ENCODE measurements at places on chromosomes 1 and 21. TPM values are rescaled to one million over a fixed set of nuclear protein-coding genes. Genes with fewer than 3 reads are reported as not detected.

WNT3A gene
- total RNA-seq = not detected

GRCh38 chr1:230069796-230070195 is 2.8 kb downstream of the GALNT2 start:
- peak; percentile 28 for DNase-seq

NLRP3 gene
- 3.8 TPM for total RNA-seq

DNA sequence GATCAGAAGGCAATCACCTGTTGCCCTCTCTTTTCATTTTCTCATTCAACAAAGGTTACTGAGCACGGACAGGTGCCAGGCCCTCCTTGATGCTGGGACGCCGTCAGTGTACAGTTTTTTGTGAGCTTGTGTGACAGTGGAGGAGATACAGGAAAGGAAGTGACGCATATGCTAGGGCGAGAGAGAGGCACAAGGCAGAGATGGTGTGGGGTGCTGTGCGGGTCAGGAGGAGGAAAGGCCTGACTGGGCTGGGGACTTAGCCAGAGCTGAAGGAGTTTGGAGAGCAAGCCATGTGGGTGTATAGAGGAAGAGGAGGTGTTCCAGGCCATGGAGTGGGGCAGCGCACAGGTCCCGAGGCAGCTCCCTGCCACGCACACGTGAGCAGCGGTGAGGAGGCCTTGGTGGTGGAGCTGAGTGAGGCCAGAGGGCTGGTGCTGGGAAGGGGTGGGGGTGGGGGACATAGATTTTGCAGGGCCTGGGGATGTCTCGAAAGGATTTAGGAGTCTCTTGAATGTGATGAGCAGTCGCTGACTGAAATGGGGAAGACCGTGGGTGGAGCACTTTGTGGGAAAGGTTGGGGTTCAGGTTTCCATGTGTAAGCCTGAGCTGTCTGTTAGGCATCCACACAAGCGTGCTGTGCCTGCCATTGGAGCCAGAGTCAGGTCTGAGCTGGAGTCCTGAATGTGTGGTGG is 46.0 kb downstream of the TRAPPC10 start:
- peak; percentile 42 for DNase-seq

DNA sequence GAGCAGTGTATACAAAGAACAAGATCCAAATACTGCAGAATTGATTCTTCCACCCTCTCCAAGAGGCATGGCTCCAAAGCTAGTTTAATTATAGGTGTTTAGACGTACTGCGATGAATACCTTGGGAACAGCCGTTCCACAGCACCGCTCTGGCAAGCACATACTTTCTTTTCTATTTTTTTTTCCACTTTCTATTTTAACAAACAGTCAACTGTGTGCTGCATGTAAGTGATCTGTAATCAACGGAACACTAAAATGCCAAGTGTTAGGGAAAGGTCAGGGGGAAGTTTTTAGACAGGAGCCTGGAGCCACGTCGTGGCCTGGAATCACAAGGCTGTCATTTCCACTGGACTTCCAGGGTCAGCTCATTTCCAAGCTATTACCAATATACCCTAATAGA is 486.4 kb upstream of the DAB1 start:
- DNase-seq = no peak

DNA sequence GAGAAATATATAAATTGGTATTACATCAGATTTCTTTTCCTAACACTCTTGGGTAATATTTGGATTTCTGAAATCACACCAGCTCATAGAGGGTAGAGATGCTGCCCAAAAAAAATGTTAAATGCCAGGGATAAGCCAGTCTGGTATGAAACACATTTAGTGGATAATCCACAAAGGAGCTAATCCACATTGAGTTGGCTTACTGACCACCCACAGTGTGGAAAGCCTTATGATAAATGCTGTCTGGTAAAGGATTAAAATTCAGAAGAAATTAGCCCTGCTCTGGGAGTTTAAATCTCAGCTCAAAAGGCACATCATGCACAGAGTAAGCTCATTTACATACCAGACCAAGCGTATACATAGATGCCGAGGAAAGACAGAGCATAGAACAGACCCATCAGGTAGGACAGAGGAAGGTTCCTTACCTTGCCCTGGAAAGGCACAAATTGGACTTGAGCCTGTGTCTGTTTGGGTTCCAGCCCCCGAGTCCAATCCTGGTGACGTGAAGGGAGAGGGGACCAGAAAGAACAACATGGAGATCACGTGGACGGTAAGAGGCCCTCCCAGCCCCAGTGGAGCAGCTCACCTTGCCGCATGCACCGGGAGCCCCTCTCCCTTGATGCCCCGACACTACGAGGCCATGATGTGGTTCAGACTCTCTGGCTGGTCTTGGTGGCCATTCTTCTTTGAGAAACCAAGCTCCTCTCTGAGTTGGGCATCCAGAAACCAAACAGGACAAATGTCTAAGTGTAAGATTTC is 62.9 kb upstream of the CNTN2 start:
- no peak for DNase-seq

TMEM39B gene
- total RNA-seq = 4.5 TPM

DNA sequence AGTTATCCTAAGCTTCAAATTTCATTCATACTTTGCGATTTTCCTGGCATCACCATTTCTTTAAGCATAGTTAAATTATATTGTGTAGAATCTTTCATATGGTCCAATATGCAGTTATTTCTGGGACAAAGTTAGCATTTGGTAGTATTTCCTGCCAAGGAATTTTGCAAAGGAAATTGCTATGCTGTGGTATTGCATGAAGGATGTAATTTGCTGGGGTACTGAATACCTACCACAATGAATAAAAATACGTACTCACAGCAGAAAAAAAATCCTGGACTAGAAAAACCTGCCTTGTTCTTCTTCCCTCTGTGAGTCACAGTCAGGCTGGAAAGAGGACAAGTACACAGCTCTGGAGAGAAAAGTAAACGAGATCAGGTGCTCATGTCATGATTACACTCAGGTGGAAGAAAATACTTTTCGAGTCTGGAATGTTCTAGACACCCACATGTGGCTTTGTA is 241.2 kb downstream of the PTBP2 start:
- DNase-seq = no peak

LCE1B gene
- not detected for total RNA-seq

CDC20 gene
- 331 TPM for total RNA-seq

DNA sequence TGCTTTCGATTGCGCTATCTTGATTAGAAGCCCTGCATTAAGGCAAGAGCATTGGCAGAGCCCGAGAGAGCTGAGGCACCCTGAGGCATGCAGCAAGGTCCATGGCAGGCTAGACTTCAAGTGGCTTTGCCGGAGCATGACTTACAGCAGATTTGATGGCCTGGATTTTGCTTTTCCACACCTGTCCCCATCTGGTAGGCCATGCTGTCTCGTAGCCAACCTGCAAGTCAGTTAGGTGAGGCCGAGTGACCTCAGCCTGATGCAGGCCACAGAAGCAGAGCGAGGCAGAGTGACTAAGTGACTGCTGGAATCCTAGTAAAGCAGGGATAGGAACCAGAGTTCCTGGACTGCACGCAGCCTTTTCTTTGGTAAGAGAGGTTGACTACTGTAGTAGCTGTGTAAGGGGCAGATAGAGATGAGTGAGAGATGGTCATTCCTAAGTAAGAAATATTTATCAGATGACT is 148.9 kb downstream of the PBX1 start:
- DNase-seq = peak; percentile 81

- DNase-seq = peak; percentile 39
Observed at GRCh38 chr1:48109390-48110013, 112.3 kb upstream of the TRABD2B start.

CDCA8 gene
- total RNA-seq = 33.6 TPM

DNA sequence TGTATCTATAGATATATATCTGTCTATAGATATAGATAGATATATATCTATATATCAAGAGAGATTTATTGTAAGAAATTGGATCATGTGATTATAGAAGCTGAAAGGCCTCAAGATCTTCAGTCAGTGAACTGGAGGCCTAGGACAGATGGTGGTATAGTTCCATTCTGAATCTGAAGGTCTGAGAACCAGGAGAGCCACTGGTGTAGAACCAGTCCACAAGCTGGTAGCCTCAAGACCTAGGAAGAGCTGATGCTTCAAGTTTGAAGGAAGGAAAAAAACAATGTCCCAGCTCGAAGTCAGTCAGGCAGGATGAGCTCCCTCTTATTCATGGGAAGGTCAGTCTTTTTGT is 213.2 kb upstream of the JUN start:
- no peak for DNase-seq
